ENCODE measurements at places on chromosomes 16 and 17.

- H3K4me1 ChIP-seq = no peaks in the 10 kb centered on the region
- no peak overlapping the region for H3K27ac ChIP-seq
- no peaks in the 10 kb centered on the region for H3K27me3 ChIP-seq
- no peak for DNase-seq
- H3K36me3 ChIP-seq = no peaks in the 10 kb centered on the region
These were observed 337.8 kb upstream of the ZFHX3 start for GRCh38 chr16:73385696-73386095.

GRCh38 chr17:67902511-67903231 lies 77.4 kb downstream of the BPTF start:
- H3K36me3 ChIP-seq = peaks cover 70% of the 10 kb centered on the region
- no peak overlapping the region for H3K27ac ChIP-seq
- no peaks in the 10 kb centered on the region for H3K27me3 ChIP-seq
- H3K4me3 ChIP-seq = no peak overlapping the region

DNA sequence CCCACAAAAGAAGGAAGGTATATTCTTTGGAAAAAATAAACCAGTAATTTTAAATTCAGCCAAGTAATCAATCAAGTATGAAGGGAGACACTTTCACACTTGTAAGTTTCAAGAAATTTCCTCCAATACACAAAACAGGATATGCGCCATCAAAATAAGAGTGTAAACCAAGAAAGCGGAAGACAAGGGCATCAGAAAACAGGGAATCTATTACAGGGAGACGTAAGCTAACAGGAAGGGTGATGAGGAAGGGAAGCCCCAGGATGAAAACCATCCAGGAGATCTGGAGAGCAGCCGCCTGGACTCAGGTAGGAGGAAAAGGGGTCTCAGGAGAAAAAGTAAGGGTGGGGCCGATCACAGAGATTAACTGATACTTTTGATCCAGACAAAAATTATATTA lies 31.8 kb upstream of the PITPNM3 start:
- no peak for DNase-seq
- H3K4me1 ChIP-seq = no peaks in the 10 kb centered on the region
- H3K36me3 ChIP-seq = peaks cover 73% of the 10 kb centered on the region
- H3K4me3 ChIP-seq = no peak overlapping the region

DNA sequence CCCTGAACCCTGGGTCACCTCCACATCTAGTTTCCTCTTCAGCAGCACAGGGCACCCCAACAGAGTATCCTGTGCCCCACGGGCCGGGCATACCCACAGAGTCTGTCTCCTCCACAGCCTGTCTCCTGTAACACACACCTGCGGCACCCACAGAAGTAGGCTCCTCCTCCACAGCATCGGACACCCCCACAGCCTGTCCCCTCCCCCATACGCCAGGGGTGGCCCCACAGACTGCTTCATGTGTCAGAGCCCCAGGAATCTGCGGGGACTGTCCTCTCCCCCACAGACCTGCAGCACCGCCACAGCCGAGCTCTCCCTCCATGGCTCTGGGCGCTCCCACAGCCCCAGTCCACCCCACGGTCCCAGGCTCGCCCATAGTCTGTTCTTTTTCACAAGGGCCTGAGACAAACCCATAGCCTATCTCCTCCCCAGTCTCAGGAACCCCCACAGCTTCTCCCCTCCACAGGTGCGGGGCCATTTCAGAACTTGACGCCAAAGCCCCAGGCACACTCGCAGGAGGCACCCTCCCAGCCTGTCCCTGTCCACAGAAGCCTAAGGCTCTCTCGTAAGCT lies 1.4 kb downstream of the KIAA0753 start:
- peaks cover 21% of the 10 kb centered on the region for H3K36me3 ChIP-seq
- no peaks in the 10 kb centered on the region for H3K27me3 ChIP-seq
- peak overlapping the region; percentile 98 for H3K4me3 ChIP-seq
- H3K27ac ChIP-seq = no peak overlapping the region
- peaks cover 38% of the 10 kb centered on the region for H3K4me1 ChIP-seq

GRCh38 chr17:65666876-65667321 lies 105.5 kb upstream of the AXIN2 start:
- no peak overlapping the region for H3K4me3 ChIP-seq
- no peaks in the 10 kb centered on the region for H3K27me3 ChIP-seq
- H3K36me3 ChIP-seq = no peaks in the 10 kb centered on the region
- DNase-seq = no peak
- no peaks in the 10 kb centered on the region for H3K4me1 ChIP-seq

GRCh38 chr16:26051063-26051462 lies 359.3 kb downstream of the HS3ST4 start:
- no peaks in the 10 kb centered on the region for H3K27me3 ChIP-seq
- no peak overlapping the region for H3K27ac ChIP-seq
- no peak overlapping the region for H3K4me3 ChIP-seq

DNA sequence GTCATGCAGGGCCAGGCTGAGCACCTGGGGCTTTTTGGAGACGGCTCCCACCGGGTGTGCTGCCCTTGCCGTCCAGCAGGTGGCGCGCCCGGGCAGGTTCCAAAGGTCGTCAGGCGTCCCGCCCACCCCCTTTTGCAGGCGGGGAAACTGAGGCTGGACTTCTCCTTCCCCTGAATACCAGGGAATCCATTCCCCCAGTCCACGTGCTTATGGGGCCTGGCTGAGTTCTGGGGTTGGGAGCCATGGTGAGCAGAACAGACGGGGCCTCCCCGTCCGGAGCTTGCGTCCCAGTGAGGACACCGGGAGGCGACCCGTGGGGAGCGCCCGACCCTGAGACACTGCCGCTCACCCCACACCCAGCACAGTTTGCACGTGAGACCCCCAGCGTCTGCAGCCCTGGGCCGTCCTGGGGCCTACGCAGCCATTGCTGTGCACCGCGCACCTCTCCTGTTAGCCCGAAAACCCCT lies 51.8 kb upstream of the JPH3 start:
- no peak overlapping the region for H3K4me3 ChIP-seq
- DNase-seq = peak; percentile 48
- H3K36me3 ChIP-seq = no peaks in the 10 kb centered on the region
- H3K27ac ChIP-seq = no peak overlapping the region

- no peak overlapping the region for H3K27ac ChIP-seq
- H3K36me3 ChIP-seq = no peaks in the 10 kb centered on the region
- H3K4me3 ChIP-seq = no peak overlapping the region
- DNase-seq = no peak
- no peaks in the 10 kb centered on the region for H3K4me1 ChIP-seq
These were observed 5.5 kb upstream of the CPHXL2 start for GRCh38 chr16:75682308-75682707.

DNA sequence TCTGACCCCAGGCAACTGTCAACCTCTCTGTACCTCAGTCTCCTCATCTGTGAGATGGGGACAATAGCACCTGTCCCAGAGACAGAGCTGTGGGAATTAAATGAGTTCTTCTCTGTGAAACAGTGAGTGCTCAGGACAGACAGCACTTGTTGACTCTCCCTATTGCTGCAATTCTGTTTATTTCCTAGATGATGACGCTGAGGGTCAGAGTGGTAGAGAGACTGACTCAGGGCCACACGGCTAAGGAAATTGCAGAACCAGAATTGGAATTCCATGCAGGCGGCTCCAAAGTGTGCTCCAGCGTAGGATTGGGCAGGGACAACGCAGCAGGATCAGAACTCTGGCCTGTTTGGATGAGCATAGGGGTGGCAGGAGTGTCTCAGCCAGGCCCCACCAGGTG lies 302.2 kb downstream of the C16orf95 start:
- no peaks in the 10 kb centered on the region for H3K4me1 ChIP-seq
- DNase-seq = no peak
- no peak overlapping the region for H3K4me3 ChIP-seq
- H3K27ac ChIP-seq = no peak overlapping the region
- H3K36me3 ChIP-seq = no peaks in the 10 kb centered on the region

GRCh38 chr17:75689441-75689873 lies 22.3 kb downstream of the SAP30BP start:
- no peak overlapping the region for H3K4me3 ChIP-seq
- DNase-seq = peak; percentile 72
- peaks cover 41% of the 10 kb centered on the region for H3K4me1 ChIP-seq
- peaks cover 58% of the 10 kb centered on the region for H3K36me3 ChIP-seq
- no peaks in the 10 kb centered on the region for H3K27me3 ChIP-seq
- H3K27ac ChIP-seq = peak overlapping the region; percentile 90

GRCh38 chr17:19454074-19454473 lies 43.0 kb downstream of the RNF112 start:
- H3K27ac ChIP-seq = no peak overlapping the region
- H3K4me3 ChIP-seq = no peak overlapping the region
- H3K27me3 ChIP-seq = no peaks in the 10 kb centered on the region
- no peaks in the 10 kb centered on the region for H3K36me3 ChIP-seq

GRCh38 chr17:10178506-10178991 lies 19.9 kb downstream of the GAS7 start:
- no peaks in the 10 kb centered on the region for H3K36me3 ChIP-seq
- DNase-seq = no peak
- H3K4me1 ChIP-seq = no peaks in the 10 kb centered on the region
- no peaks in the 10 kb centered on the region for H3K27me3 ChIP-seq

GRCh38 chr17:67088639-67089038 lies 44.3 kb downstream of the CACNG1 start:
- no peaks in the 10 kb centered on the region for H3K27me3 ChIP-seq
- no peaks in the 10 kb centered on the region for H3K4me1 ChIP-seq
- peaks cover 39% of the 10 kb centered on the region for H3K36me3 ChIP-seq
- H3K4me3 ChIP-seq = no peak overlapping the region

- peaks cover 22% of the 10 kb centered on the region for H3K36me3 ChIP-seq
- peak; percentile 21 for DNase-seq
- H3K27ac ChIP-seq = peak overlapping the region; percentile 95
- H3K4me1 ChIP-seq = peaks cover 66% of the 10 kb centered on the region
- H3K27me3 ChIP-seq = no peaks in the 10 kb centered on the region
These were observed 13.6 kb downstream of the ZC3H7A start for GRCh38 chr16:11783319-11784037.

GRCh38 chr16:89456419-89456959 lies 33.9 kb downstream of the ANKRD11 start:
- no peak overlapping the region for H3K27ac ChIP-seq
- no peak for DNase-seq
- no peak overlapping the region for H3K4me3 ChIP-seq
- H3K4me1 ChIP-seq = peaks cover 69% of the 10 kb centered on the region
- no peaks in the 10 kb centered on the region for H3K27me3 ChIP-seq

DNA sequence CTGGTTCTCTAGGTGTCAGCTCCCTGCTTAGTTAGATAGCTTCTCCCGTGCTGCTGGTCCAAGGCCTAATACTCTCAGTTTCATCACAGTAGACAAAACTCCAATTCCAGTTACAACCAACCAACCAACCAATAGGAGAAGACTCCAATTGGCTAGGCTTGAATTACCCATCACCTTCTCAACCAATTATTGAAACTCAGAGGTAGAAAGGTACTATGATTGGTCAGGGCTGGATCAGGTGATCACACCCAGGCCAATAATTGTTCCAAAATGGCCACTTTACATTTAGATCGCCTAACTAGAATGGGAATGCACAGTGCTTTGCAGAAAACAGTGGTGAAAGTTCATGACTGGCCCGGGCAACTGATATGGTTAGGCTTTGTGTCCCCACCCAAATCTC lies 49.5 kb upstream of the CRHR1 start:
- no peak for DNase-seq
- no peaks in the 10 kb centered on the region for H3K36me3 ChIP-seq
- no peaks in the 10 kb centered on the region for H3K27me3 ChIP-seq
- no peak overlapping the region for H3K4me3 ChIP-seq
- H3K4me1 ChIP-seq = no peaks in the 10 kb centered on the region

GRCh38 chr17:43839670-43840108 lies 6.7 kb upstream of the MPP3 start:
- H3K27ac ChIP-seq = no peak overlapping the region
- no peak for DNase-seq
- no peak overlapping the region for H3K4me3 ChIP-seq
- peaks cover 2% of the 10 kb centered on the region for H3K27me3 ChIP-seq
- no peaks in the 10 kb centered on the region for H3K4me1 ChIP-seq

- H3K27ac ChIP-seq = no peak overlapping the region
- DNase-seq = no peak
- peaks cover 16% of the 10 kb centered on the region for H3K36me3 ChIP-seq
These were observed 24.4 kb downstream of the METTL16 start for GRCh38 chr17:2487306-2487705.

GRCh38 chr16:12160815-12161550 lies 184.4 kb downstream of the SNX29 start:
- DNase-seq = no peak
- no peak overlapping the region for H3K4me3 ChIP-seq
- H3K27me3 ChIP-seq = no peaks in the 10 kb centered on the region
- peaks cover 3% of the 10 kb centered on the region for H3K4me1 ChIP-seq

DNA sequence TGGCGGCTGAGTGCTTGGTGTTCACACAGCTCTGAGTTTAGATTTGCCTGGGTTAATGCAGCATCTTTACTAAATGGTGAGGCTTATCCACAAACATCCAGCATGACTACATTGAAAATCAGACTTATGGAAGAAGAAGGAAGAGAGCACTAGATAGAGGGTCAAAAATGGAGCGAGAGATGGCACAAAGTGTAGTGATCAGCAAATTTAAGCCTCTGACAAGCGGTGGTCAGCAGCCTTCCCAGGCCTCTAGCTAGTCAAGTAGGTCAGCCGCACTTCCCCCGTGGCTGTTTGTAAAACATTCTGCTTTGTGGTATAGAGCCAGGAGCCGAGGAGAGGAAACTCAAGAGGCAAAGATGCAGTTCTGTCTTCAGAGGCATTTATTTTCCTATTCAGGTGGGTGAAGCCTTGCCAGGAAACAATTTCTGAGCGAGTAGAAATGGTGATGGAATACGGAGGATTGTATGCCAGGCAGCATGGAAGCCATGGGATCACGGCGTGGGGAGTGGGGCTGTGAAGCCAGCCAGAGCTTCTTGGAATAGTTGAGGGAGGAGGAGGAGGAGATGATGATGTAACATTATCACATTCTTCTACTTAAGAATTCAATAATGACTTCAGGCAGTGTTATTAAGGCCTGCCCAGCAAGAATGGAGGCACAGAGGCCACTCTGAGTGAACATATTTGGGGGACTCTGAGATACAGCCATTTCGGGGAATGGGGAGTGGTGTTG lies 118.9 kb downstream of the MSI2 start:
- H3K27me3 ChIP-seq = no peaks in the 10 kb centered on the region
- H3K27ac ChIP-seq = no peak overlapping the region
- H3K4me1 ChIP-seq = peaks cover 4% of the 10 kb centered on the region
- no peak for DNase-seq

DNA sequence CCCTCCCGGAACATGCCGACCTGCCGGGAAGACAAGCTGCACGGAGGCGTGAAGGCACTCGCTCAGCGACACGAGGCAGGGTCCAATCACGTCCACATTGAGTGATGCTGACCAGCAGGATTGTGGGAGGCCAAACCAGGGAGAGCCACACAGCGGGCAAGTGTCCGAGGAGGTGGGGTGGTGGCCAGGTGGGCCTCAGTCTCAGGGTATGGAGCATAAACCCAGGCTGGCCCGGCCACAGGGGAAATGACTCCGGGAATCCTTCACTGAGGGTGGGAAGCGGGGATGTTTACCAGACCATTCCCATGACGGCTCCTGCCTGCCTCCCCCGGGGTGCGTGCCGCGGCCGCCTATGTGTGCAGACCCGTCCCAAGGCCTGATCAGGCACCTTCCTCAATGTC lies 62.5 kb downstream of the RPH3AL start:
- DNase-seq = no peak
- no peaks in the 10 kb centered on the region for H3K27me3 ChIP-seq
- no peaks in the 10 kb centered on the region for H3K36me3 ChIP-seq
- no peak overlapping the region for H3K4me3 ChIP-seq
